Mesendoderm (in vitro differentiated cells): ENCODE measurements at places on chromosomes 5 and 9.

- H3K4me3 ChIP-seq, result no peak overlapping the region
- DNase-seq, result no peak
- H3K36me3 ChIP-seq, result no peaks in the 10 kb centered on the region
- no peaks in the 10 kb centered on the region for H3K27me3 ChIP-seq
- H3K4me1 ChIP-seq, result peaks cover 3% of the 10 kb centered on the region
These were observed 307.7 kb upstream of the ZNF608 start for GRCh38 chr5:125054146-125054545.

- peaks cover under 1% of the 10 kb centered on the region for H3K4me1 ChIP-seq
- no peak overlapping the region for H3K4me3 ChIP-seq
- DNase-seq, result no peak
These were observed 279.8 kb upstream of the POU5F2 start for GRCh38 chr5:94021246-94021645.

- no peaks in the 10 kb centered on the region for H3K36me3 ChIP-seq
- H3K4me3 ChIP-seq, result no peak overlapping the region
- peak; percentile 92 for DNase-seq
- no peaks in the 10 kb centered on the region for H3K4me1 ChIP-seq
- H3K27me3 ChIP-seq, result no peaks in the 10 kb centered on the region
- H3K27ac ChIP-seq, result no peak overlapping the region
These were observed 184.9 kb upstream of the TAS2R1 start for GRCh38 chr5:9815051-9815450.

DNA sequence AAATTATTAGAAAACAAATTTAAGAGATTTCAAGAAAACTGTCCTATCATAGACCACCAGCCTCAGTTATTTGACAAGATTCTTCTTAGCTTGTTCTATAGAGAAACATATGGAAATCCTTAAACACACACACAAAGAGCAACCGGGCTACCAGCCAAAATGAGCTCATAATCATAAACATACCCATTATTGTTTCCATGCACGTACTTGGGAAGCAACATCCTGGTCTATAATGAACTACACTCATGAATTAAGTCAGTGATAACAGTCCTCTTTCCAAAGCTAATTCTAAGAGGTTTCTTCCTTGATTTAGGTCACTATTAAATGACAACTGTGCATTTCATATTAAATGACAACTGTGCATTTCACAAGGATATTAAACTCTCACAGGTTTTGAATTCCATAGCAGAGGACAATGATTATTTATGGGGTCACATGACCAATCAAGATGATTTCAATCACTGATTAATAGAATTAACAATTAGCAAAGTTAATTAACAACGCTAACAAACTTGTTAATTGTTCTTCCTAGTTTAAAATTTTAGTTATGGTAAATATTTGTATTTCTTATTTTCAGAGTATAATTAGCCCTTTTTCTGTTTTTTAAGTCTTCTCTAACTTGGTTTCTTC lies 77.0 kb downstream of the OXCT1 start:
- no peak overlapping the region for H3K27ac ChIP-seq
- DNase-seq, result no peak
- H3K27me3 ChIP-seq, result no peaks in the 10 kb centered on the region
- peaks cover 2% of the 10 kb centered on the region for H3K4me1 ChIP-seq
- H3K4me3 ChIP-seq, result no peak overlapping the region

DNA sequence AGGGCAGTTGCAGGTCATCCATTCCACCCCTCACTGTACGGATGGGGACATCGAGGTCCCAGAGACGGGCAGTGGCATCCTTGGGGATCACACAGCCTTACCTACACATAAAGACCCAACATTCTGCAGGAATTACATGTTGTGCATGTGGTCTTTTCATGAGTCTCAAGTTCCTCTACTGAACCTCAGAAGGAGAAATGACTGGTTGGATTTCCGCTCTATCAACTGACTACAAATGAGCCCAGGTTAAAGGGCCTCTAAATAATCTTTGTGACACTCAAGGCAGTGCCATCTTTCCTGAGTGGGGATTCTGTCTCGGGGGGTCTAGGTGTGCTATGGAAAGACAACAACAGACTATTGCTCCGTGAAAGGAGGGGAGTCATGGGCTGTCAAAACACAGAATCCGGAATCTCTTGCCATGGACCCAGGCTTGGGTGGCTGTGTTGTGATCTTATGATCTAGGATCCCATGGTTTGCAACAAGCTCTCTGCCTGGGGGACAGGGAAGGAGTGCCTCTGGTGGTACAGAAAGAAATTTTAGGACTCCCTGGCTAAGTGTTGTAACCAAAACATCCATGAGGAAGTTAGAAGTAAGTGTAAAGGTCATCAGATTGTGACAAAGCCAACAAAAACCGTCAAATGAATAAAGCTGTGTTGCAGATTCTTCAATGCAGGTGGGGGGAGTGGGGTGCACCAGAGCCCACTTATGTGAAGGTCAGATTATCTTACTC lies 1.9 kb upstream of the SLC31A2 start:
- no peaks in the 10 kb centered on the region for H3K36me3 ChIP-seq
- no peak overlapping the region for H3K27ac ChIP-seq
- H3K4me1 ChIP-seq, result no peaks in the 10 kb centered on the region
- peaks cover 2% of the 10 kb centered on the region for H3K27me3 ChIP-seq
- no peak overlapping the region for H3K4me3 ChIP-seq

DNA sequence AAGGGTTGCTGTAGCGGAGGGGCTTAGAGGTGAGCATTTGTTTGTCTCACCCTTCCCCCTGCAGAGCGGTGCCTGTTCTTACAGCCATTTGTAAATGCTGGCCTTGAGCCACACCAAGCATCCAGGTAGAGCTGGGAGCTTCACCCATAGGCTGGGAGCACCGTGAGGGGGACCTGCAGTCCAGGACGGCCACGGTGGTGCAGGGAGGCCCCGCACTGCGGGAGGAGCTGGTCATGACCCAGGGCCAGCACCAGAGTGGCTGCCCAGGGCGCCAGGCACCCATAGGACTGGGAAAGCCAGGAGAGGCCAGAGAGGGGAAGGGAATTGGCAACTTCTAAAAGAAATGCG lies 197.3 kb upstream of the ADAMTS16 start:
- no peak overlapping the region for H3K4me3 ChIP-seq
- no peak overlapping the region for H3K27ac ChIP-seq
- DNase-seq, result peak; percentile 26
- H3K27me3 ChIP-seq, result no peaks in the 10 kb centered on the region
- H3K36me3 ChIP-seq, result no peaks in the 10 kb centered on the region
- H3K4me1 ChIP-seq, result no peaks in the 10 kb centered on the region

GRCh38 chr5:112685386-112685785 lies 52.3 kb upstream of the APC start:
- no peak for DNase-seq
- H3K36me3 ChIP-seq, result no peaks in the 10 kb centered on the region
- H3K4me3 ChIP-seq, result no peak overlapping the region
- no peaks in the 10 kb centered on the region for H3K4me1 ChIP-seq
- H3K27ac ChIP-seq, result no peak overlapping the region

DNA sequence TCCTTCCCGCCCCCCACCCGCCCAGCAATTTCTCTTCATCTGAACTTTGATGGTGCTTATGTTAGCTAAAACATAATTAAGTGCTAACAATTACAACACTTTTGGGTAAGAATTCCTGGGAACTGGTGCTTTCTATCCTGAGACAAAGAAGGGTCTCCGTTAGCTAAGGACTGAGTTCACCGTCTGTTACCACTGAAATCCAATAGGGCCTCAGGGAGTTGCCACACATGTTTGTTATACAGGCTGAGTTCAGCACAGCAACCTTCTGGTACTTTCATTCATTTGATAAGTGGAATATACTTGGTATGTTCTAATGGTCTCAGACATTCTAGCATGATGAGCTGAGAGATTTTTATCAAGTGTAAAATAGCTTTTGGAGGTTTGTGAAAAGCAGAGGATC lies 437.9 kb downstream of the EFNA5 start:
- H3K27ac ChIP-seq, result no peak overlapping the region
- H3K4me1 ChIP-seq, result no peaks in the 10 kb centered on the region
- no peak overlapping the region for H3K4me3 ChIP-seq

DNA sequence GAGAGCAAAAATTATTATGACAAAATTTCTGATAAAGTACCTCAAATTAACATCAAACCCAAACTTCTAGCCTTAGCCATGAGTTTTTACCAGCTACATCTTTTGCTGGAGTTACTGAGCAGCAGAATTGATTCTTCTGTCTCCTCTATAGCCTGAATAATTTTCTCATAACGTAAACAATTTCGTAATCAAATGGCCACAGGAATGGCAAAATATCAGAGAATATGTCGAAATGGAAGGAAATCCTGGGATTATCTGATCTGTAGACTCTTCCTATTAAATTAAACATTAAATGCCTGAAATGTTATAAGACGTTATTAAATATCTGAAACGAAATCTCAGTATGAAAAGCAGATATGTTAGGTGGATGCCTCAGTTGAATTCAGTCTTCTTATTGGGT lies 41.1 kb downstream of the LURAP1L start:
- no peaks in the 10 kb centered on the region for H3K4me1 ChIP-seq
- no peak for DNase-seq
- H3K27me3 ChIP-seq, result no peaks in the 10 kb centered on the region

DNA sequence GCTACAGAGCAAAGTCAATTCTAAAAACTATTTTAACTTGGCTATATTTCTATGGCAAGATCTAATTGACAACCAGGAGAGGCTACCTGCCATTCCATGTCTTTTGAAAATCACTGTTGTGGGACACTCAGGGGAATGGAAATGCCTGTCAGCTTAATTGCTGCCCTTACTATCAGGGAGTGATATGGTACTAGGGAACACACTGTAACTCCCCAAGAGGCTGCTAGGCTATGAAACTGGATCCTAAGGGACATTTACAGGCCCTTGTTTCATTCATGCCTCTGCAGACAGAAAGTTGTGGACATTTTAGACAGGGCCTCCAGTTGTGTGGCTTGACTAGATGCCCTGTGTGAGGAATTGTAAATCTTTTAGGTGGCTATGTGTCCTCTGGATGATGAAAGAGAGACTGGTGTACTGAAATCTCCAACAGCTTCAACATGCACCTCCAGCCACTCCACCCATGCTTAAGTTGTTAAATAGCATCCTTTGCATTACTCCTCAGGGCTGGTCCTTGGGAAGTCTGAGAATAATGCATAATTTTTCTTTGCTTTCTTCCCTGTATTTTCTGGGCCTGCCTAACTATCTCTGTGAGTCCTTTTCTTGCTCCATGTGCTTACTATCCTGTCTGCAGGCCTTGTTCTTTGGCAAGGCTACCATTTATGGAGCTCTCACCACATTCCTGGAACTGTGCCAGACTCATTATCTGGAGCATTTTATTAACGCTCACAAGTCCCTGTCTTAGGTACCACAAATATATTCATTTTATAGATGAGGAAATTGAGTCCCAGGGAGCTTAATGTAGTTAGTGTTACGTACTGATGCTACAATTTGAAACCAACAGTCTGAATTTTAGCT lies 3.2 kb downstream of the MROH2B start:
- H3K36me3 ChIP-seq, result no peaks in the 10 kb centered on the region
- no peaks in the 10 kb centered on the region for H3K27me3 ChIP-seq
- H3K27ac ChIP-seq, result no peak overlapping the region
- no peaks in the 10 kb centered on the region for H3K4me1 ChIP-seq
- DNase-seq, result no peak

DNA sequence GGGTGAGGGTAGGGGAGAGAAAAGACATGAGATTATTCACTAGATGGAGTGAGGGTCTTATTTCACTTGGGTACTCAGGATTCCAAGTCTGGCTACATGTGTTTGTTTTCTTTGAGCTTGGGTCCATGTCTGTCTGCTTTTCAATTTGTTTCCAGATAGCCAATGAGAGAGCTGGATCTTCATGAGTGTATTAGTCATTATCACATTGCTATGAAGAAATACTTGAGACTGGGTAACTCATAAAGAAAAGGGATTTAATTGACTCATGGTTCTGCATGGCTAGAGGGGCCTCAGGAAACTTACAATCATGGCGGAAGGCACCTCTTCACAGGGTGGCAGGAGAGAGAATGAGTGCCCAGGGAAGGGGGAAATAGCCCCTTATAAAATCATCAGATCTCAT lies 196.8 kb upstream of the TRIM32 start:
- no peak for DNase-seq
- H3K4me3 ChIP-seq, result no peak overlapping the region
- H3K27me3 ChIP-seq, result no peaks in the 10 kb centered on the region
- H3K4me1 ChIP-seq, result no peaks in the 10 kb centered on the region
